ENCODE measurements at places on chromosomes 4 and X.

DNA sequence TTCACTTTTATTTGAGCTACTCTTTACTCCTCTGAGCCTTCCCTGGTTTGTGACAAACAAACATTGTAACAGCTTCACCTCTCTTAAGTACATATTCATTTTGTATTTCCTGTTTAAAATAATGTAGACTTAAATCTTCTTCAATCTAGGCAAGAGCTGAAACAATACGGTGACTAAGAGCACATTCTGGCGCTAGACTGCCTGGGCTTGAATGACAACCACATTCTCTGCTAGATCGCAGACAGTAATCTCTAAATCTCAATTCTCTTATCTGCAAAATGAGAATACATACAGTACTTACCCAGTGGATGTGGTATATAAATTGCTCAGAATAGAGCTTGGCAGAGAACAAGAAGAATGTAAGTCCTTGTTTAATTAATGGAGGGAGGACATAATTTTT lies 144.8 kb downstream of the ARAP2 start:
- DNase-seq: no peak

DNA sequence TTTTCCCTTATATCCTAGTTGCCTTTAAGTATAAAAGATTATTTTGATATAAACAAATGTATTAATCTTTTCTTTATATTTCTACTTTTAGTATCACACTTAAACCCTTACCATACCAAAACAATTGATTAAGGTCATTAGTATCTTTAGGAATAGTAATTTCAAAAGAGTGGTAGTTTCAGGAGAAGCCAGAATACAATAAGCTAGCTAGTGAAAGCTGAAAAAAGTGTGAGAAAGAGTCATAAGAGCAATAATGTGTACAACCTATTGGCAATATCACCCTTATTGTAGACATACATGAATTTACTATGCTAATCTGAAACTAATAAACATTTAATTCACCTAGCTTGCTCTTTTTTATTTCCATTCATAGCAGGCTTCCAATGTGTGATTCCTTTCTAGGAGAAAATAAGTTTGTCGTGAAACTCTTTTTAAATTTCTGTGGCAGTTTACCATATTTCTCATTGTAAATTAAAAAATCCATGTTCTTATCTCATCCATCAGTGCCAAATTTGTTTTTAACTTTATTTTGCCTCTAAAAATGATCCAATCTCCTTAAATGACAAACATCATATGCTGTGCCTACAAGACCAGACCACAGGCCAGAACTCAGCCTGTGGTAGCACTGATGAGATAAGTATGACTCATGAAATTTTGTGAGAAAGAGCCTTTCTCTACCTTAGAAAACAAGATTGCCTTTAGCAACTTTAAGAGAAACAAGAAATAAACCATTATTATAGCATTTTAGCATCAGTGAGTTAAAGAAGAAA lies 8.1 kb downstream of the NEK1 start:
- peak; percentile 49 for DNase-seq

GRCh38 chr4:83109480-83110222 lies 4.9 kb downstream of the PLAC8 start:
- peak; percentile 38 for DNase-seq

GRCh38 chrX:2342874-2343273 lies 157.9 kb downstream of the DHRSX start:
- no peak for DNase-seq

DNA sequence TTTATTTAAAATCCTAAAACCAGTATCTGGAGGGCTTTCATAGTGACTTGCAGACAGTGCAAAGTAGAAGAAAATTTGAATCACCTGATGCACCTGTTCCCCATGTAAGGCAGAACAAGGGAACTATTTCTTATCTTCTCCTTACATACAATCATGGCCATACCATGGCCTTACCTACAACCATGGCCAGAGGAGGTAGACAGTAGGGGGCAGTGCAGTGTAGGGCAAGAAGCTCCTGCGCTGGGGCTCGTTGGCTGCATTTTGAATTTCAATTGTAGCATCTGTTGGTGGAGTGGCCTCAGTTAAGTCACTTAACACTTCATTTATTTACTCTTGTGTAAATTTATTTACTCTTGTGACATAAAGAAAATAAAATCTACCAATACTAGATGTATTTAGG lies 33.0 kb downstream of the GALNTL6 start:
- DNase-seq: peak; percentile 65

GRCh38 chrX:45849261-45849862 lies 648.7 kb upstream of the DIPK2B start:
- DNase-seq: peak; percentile 74

- DNase-seq: no peak
These were observed 94.3 kb downstream of the HDAC8 start for GRCh38 chrX:72478351-72478750.
